Right cardiac atrium (tissue), 5 donors: ENCODE measurements at places on chromosomes 1 and 21. TPM values are rescaled to one million over a fixed set of nuclear protein-coding genes. Genes with fewer than 3 reads are reported as not detected.

The GALE gene
- total RNA-seq: 6.4 TPM

The AQP10 gene
- 0.19 TPM for total RNA-seq

The SPRR2D gene
- not detected for total RNA-seq

The AJAP1 gene
- total RNA-seq: 0.18 TPM

The LMOD1 gene
- total RNA-seq: 40.3 TPM

The CSMD2 gene
- total RNA-seq: 0.17 TPM

GRCh38 chr1:103337779-103338178, 187.7 kb upstream of the RNPC3 start:
- DNase-seq: no peak

DNA sequence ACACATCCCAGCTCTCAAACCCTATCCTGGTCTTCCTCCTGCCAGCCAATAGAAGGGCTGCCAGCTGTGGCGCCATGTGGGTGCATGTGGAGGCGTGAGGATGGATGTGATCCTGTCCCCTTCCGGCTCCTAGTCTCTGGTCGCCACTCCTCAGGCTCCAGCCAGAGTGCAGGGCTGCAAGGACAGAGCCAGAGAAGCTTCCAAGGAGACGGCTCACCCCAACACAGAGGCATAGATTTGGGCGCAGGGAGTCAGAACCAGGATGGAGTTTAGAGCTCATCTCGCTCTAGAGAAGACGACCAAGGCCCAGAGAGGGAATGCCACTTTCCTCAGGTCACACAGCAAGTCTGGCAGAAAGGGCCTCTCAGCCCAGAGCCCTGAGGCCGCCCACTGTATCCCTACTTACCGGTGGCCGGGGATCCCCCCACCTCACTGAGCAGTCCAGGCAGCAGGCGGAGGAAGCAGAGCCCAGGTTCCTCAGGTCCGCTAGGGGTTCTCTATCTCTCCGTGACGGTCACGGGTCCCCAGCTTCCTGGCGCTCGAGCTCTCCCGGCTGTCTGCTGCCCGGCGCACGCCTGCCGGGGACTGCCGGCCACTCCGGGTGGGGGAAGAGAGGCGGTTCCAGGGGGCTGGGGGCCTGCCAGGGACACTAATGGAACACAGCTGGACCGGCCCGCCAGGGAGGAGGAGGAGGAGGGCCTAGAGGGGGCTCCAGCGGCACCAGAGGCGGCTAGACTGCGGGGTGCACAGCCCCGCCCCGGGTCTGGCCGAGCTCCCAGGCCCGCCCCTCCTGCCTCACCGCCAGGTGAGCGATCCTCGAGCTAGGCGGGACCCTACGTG, at the start of gene COL16A1:
TSS of gene COL16A1 (minus strand) at position 587 of the 840 bp plus-strand sequence. CDS start 1,824 bp downstream, outside the sequence.
- DNase-seq: peak; percentile 88

DNA sequence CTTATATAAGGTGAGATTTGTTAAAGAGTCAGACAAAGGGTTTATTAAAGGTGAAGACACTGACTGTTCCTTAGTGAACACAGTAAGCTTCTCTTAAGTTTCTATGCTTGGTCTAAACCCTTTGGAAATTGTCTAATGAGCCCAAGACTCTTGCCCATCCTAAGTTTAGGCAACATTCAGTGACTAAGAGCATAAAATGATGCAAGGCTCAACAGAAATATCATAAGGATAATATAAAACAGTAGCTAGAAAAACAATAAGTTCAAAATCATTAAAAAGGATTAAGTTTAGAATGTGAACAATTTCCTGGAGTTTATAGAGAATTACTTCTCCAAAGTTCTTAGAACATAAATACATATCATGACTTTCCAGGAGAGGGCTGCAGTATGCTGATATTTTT, 108.9 kb upstream of the PDC start:
- no peak for DNase-seq

DNA sequence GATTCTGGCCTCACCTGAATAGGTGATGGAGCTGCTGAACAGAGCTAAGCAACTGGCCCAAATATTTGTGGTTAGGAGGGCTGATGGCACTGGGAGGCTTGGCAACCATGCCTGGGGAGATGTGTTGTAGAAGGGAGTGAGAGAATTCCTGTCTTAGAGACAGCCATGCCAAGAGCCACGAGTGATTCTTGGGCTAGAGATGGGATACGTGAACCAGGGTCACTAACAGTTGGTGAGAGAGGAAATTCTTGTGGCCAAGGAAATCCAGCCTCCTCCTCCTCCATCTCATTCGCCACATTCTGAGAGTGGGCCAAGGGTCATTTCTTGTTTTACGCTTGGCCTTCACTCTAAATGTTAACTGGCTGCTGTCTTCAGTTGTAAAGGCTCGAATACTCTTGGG, 46.3 kb downstream of the NGF start:
- DNase-seq: no peak

GRCh38 chr21:38349111-38349746, 92.4 kb downstream of the KCNJ15 start:
- DNase-seq: no peak

DNA sequence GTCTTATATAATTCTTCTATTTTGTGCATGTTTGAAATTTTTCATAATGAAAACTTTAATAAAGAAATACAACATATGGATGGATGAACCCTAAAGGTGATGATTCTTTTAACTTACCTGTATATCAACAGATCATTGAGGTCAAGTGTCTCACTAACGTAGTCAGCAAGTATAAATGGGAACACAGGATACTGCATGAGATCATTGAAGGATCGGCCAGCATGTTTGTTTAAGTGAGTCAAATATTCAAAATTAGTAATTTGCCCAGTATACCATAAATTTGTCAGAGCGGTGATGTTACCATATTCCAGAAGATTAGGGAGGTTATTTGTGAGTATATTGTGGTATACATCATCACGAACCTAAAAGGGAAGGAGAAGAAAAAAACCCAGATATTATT, 71.0 kb upstream of the GNG4 start:
- no peak for DNase-seq
